ENCODE measurements at places on chromosomes 7 and 10.

GRCh38 chr10:94641480-94641879 lies 42.0 kb upstream of the CYP2C18 start:
- no peak for DNase-seq

- no peak for DNase-seq
These were observed 361.8 kb downstream of the IPMK start for GRCh38 chr10:57905861-57906260.

GRCh38 chr7:110090110-110090820 lies 1000.7 kb upstream of the LRRN3 start:
- peak; percentile 10 for DNase-seq

- DNase-seq, result no peak
These were observed 639.7 kb downstream of the AUTS2 start for GRCh38 chr7:70237831-70238575.

GRCh38 chr10:58175990-58176900 lies 91.4 kb downstream of the IPMK start:
- DNase-seq, result peak; percentile 41

DNA sequence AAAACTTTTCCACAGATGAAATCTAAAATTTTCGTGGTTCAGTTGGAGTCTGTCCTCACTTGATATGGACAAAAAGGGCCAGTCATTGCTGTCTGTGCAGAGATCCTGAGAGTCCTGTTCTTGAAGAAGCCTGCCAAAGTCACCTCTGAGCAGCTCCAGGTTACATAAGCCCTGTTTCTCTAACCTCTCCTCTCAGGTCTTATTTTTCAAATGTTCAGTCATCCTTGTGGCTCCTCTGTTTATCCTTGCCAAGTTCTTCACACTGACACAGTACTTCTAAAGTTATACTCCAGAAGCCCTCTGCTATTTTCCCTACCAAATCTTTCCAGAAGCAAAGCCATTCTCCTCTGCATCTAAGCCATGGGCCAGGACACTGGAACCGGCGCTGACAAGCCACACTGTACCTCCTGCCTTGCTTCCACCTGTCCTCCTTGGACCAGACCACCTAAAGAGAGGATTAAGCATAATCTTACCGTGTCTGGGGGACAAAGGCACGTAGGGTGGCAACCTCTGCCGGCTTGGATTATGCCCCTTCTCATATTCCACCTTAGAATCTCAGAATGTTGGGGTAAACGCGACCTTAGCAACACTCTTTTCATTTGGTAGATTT lies 161.6 kb downstream of the JAZF1 start:
- no peak for DNase-seq

GRCh38 chr7:39356172-39356925 lies 209.9 kb upstream of the YAE1 start:
- DNase-seq, result no peak

- no peak for DNase-seq
These were observed 562 bp downstream of the GRK5 start for GRCh38 chr10:119207713-119208552.

DNA sequence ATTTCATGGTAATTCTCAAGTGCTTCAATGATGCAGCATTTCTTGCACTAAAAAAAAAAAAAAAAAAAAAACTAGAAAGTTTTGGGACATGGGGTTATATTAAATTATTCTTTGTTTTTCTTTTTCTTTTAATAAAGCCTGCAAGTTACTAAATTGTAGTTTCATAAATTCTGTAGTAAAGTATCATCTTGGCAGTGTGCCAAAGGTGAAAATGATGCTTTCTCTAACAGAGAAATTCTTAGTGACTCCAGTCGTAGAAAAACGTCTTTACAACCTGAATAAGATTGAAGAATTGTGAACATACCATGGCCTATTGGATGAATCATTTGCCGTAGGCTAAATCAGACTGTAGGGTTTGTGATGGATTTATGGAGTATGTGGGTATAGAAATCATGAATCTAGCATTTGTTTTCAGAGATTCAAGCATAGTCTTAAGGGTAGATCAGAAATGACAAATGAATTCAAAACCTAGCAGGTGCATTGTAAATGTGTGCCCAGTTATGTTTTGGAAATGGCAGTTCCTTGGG lies 27.1 kb downstream of the RBM17 start:
- no peak for DNase-seq

GRCh38 chr7:27700501-27700900 lies 37.8 kb upstream of the HIBADH start:
- DNase-seq, result no peak

- no peak for DNase-seq
These were observed 24.0 kb downstream of the WAPL start for GRCh38 chr10:86497621-86498020.

GRCh38 chr7:111014079-111014478 lies 76.8 kb upstream of the LRRN3 start:
- no peak for DNase-seq

GRCh38 chr7:110839866-110840265 lies 251.1 kb upstream of the LRRN3 start:
- peak; percentile 28 for DNase-seq
